Activated CD4-positive, alpha-beta T cell treated with anti-CD3 and anti-CD28 coated beads, Interleukin-2, amount 50 U/mL, for 1 hour (primary cell): ENCODE measurements at places on chromosomes 12 and 14.

DNA sequence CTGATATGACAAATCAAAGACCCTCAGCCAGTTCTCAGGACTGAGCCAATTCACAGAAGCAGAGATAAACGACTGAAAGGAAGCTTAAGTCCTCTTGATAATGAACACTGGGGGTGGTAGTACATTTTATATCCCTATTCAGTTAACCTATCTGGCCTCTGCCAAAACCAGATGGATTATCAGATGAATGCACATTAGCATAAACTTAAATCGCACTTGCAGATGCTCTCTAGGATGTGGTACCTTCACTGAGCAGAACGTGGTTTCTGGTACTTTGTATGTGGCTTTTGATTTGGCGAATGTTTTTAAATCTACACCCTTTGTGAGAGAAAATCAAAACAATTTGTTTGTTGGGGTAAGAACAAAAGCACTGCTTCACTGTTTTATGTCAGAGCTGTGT, 21.1 kb upstream of the TAS2R14 start:
- no peak for DNase-seq

DNA sequence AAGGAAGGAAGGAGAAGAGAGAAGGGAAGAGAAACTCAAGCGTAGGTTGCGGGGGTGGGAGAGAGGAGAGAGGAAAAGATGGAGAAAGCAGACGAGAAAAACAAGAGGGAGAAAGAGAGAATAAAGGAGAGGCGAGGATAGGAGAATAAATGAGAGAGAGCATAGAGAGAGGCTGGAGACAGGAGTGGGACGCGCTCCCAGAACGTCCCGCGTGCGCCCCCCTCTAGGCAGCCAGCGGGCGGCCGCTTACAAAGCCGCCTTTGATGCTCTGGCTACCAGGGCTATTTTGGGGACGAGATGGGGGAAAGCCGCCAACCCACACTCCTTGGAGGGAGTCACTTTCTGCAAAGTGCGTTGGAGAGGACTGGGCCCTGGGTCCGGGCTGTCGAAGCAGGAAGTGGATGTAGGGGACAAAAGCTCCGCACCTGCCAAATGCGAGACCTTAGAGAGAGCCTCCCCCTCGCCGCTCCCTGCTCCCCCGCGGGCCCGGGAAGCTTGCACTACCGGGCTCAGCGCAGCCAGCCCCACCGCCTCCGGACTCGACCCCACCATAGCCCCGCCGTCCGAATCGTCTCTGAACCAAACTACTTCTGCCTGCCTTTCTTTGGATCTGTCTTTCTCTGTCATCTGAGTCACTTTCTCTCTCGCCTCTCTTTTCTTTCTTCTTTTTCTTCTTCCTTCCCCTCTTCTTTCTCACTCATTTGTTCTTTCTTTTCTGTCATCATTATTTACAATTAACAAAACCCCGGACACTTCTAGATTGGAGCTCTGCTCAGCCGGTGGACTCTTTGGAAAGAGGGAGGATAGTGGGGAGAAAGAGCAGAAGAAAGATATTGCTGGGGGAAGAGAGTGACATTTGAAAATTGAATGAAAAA, 8.0 kb downstream of the ASCL1 start:
- no peak for DNase-seq

- no peak for DNase-seq
Observed at GRCh38 chr12:78725951-78726580, 138.5 kb upstream of the SYT1 start.

DNA sequence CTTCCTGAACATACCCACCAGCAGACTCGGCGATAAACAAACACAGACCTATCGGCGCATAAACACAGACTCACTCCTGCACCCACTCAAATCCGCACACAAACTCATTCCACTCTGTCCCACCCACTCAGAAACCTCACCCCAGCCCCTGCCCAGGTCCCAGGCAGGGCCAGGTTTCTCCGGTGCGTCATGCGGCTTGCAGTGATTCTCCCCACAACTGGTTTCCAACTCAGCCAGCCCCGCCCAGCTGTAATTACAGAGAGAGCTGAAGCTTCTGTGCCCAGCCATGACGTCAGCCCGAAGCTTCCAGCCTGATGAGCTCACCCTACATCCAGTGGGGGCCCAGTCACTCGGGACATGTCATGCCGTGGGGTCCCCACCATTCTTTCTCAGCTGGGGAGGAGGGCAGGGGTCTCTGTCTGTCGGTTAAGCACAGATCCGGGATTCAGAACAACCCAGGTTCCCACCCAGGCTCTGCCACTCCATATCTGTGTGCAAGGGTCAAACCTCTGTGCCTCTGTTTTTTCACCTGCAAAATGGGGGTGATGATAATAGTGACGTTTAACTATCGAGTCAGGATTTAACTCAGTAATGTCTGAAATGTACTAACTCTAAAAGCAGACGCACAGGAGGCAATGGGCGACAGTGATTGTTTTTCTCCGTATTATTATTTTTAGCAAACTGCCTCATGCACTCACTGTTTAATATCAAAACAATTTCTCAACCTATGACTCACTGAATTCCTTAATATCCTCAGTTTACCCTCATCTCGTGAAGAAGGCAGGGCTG, 2.3 kb upstream of the HSPB8 start:
- no peak for DNase-seq

GRCh38 chr14:103613517-103613916, 15.5 kb upstream of the KLC1 start:
- no peak for DNase-seq

- no peak for DNase-seq
Observed at GRCh38 chr14:78425330-78425729, 255.2 kb downstream of the NRXN3 start.

DNA sequence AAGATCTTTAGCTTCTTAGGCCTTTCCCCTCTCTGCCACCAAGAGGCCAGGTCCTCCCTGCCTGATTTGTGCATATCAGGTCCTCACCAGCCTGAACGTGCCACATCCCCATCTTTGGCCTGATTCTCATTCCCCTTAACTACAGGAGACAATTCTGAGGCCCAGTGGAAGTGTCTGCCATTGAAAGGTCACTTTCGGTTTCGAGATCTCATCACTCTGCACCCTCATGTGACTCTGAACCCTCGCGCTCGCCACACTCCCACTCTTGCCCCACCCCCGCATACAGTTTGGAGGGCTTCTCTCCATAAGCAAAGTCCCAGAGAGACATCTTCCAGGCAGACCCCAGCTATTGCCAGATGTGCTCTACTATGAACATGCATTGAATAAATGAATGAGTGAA, 189.0 kb downstream of the NTF3 start:
- DNase-seq, result no peak

- DNase-seq, result no peak
Observed at GRCh38 chr12:85043829-85044228, 7.7 kb downstream of the LRRIQ1 start.

DNA sequence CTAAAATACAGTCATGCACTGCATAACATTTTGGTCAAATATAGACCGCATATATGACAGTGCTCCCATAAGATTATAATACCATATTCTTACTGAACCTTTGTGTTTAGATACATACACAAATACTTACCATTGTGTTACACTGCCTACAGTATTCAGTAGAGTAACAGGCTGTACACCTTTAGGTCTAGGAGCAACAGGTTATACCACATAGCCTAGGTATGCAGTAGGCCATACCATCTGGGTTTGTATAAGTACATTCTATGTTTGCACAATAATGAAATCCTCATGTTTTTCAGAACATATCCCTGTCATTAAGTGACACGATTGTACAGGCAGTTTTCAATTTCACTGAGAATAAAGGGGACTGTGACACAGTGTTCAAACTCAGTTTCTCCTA, 22.3 kb downstream of the KDM5A start:
- DNase-seq, result no peak

- DNase-seq, result no peak
Observed at GRCh38 chr12:7096006-7096932, 4.0 kb upstream of the C1R start.

- DNase-seq, result peak; percentile 38
Observed at GRCh38 chr14:61025251-61026223, 44.5 kb downstream of the SLC38A6 start.

GRCh38 chr12:23484238-23484637, 465.2 kb downstream of the SOX5 start:
- DNase-seq, result no peak

- DNase-seq, result no peak
Observed at GRCh38 chr14:90530523-90530922, 133.7 kb downstream of the CALM1 start.

- no peak for DNase-seq
Observed at GRCh38 chr12:1869145-1869544, 48.8 kb downstream of the LRTM2 start.

GRCh38 chr14:32883188-32883587, 55.5 kb upstream of the NPAS3 start:
- no peak for DNase-seq

DNA sequence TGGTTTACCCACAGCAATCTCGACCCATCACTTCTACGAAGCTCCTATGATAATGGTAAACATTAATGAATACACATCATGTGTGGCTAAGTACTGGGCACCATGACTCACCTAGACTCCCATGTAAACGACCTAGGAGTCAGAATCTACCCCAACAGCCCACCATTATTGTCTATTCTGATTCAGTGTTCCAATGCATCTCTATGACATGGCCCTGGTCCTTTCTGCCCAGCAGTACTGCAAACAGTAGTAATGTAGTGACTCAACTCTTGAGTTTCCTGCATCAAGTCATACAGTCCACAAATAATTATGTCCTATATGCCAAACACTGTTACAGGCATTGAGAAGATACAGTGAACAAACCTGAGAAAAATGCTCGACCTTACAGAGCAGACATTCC, 14.6 kb downstream of the GTF2A1 start:
- no peak for DNase-seq

- no peak for DNase-seq
Observed at GRCh38 chr14:19823765-19824164, 20.2 kb downstream of the OR4N2 start.

DNA sequence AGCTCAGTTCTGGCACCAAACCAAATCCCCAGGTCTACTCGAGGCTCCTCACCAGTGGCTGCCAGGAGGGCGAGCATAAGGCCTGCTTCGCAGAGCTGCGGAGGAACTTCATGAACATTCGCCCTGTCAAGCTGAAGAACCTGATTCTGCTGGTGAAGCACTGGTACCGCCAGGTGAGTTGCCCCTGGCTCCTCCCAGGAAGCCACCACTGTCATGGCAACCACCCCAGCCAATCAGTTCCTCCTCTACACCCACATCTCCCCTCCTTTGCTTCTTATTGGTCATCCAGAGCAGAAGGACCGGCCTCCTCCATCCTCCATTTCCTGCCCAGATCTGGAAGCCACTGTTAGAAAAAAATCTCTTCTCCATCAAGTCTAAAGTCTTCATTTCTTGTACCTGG, 17.2 kb upstream of the OAS2 start:
- DNase-seq, result no peak

DNA sequence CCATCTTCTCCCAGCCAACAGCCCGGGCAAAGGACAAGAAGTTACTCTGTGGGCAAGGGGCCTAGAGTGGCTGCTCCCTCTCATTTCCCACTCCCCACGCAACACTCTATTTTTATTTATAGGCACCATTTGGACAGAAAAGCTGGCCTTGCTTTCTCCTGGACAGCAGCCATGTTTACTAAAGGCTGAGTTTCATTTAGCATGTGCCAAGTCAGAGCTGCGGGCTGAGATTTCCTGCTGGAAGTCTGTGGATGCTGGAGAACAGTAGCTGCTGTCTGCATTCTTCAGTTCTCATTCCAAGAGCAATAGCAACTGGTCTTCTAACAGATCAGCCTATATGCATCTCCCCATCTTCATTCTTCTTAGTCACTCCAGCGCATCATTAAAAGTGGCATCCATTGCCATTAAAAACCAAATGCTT, 8.3 kb downstream of the COL2A1 start:
- DNase-seq, result no peak

GRCh38 chr12:46699986-46700385, 125.8 kb downstream of the SLC38A4 start:
- no peak for DNase-seq

GRCh38 chr14:55807053-55807880, 227.3 kb downstream of the KTN1 start:
- DNase-seq, result peak; percentile 76

DNA sequence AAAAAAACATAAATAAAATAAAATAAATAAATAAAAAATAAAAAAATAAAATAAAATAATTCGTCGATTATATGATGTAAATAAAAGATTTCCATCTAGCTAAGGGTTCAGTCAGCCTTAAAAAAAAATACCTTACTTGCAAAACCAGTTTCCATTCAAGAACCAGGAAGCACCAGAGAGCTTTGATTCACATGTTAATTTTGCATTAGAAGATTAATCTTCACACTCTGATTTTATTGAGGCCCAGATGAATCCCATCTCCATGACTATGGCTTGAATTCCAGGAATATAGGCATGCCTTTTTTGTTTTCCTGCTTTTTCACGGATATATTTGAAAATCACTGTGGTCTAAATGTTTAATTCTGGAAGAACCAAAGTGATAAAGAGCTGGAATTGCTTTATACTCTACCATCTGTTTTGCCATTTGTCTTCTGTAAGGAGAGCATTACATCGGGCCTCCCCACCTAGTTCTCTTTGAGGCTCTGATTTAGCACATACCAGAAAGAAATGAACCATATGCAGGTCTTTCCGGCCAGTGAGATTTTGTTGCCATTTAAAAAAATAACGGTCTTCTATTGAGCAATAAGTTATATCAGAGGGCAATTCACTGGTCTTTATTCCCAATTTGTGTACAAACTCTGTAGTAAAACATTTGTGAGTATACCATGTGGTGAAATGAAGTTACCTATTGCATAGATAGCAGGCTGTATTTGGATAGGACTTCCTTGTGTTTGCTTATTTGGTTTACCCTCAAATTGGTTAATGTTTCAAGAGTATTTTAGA, 175.5 kb downstream of the AEBP2 start:
- DNase-seq, result no peak

GRCh38 chr12:49322367-49322707, 718 bp upstream of the TROAP start:
- DNase-seq, result no peak

- DNase-seq, result no peak
Observed at GRCh38 chr12:33830070-33830469, 192.2 kb upstream of the ALG10 start.

- DNase-seq, result no peak
Observed at GRCh38 chr14:82528016-82528415, 994.4 kb upstream of the SEL1L start.
